ENCODE measurements at places on chromosomes 11 and 22. TPM values are rescaled to one million over a fixed set of nuclear protein-coding genes. Genes with fewer than 3 reads are reported as not detected.

The SERPING1 gene
- 1.1 TPM for total RNA-seq

The HSPA8 gene
- total RNA-seq = 443 TPM

The CASP4 gene
- 93.6 TPM for total RNA-seq

The MCAT gene
- total RNA-seq = 17.6 TPM

The DESI1 gene
- total RNA-seq = 67.2 TPM

The APLNR gene
- total RNA-seq = not detected

The ZNF214 gene
- total RNA-seq = 3.1 TPM

The DMC1 gene
- 0.56 TPM for total RNA-seq

The DKK3 gene
- 0.33 TPM for total RNA-seq

The CHRDL2 gene
- total RNA-seq = not detected

The KLHDC7B gene
- total RNA-seq = 4.1 TPM

The WNT7B gene
- total RNA-seq = 0.28 TPM

The CHKA gene
- total RNA-seq = 7.8 TPM

The DRICH1 gene
- total RNA-seq = not detected

Measured in MCF 10A (cell line).